ENCODE measurements at places on chromosomes 16 and 17.

GRCh38 chr17:29115961-29116803 lies 64.0 kb downstream of the MYO18A start:
- DNase-seq = no peak

DNA sequence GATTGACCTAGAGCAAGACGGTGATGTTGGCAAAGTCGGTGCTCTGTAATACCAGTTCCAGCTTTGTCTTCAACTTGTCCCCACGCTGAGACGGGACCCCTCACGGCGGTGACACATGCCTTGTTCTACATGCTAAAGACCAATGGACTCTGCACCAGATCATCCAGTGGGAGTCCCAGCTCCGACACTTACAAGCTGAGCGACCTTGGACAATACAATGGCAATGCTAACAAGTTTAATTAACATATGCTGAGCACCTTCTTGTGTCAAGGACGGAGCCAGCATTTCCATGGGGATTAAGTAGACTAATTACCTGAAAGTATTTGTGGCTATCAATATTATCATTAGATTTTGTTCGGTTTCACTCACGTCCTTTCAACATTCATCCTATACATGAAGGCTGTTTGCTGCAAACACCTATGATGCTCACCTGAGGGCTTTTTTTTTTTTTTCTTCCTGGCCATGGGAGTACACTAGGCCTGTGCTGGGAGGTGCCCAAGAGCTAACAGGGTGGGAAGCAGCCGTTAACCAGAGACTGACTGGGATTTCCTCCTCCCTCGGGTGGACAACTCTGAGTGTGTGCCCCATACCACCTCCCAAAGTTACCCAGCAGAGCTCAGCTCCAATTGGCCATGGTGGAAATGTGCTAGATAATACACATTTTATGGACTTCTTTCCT lies 308.6 kb upstream of the ZFHX3 start:
- DNase-seq = no peak

DNA sequence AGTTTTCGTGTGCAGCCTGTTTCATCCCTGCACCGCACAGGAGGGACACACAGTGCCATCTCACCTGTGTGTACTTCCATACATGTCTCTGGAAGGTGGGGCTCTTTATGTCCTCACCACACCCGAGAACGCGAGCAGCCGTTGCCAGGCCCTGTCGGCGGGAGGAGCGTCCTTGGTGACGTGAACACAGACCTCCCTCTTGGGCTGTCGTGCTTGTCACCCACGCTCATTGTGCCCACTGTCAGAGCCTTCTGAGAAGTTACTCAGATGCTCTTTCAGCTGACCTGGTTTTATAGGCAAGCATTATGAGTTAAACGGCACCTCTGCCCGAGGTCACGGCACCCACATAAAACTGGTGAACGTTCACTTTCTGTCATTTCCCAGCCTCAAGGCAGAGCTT lies 40.2 kb downstream of the ZNF750 start:
- no peak for DNase-seq

- DNase-seq = no peak
Observed at GRCh38 chr16:54928411-54929089, 2.1 kb upstream of the IRX5 start.

GRCh38 chr17:48611681-48612455 lies 1.1 kb upstream of the HOXB7 start:
- no peak for DNase-seq

DNA sequence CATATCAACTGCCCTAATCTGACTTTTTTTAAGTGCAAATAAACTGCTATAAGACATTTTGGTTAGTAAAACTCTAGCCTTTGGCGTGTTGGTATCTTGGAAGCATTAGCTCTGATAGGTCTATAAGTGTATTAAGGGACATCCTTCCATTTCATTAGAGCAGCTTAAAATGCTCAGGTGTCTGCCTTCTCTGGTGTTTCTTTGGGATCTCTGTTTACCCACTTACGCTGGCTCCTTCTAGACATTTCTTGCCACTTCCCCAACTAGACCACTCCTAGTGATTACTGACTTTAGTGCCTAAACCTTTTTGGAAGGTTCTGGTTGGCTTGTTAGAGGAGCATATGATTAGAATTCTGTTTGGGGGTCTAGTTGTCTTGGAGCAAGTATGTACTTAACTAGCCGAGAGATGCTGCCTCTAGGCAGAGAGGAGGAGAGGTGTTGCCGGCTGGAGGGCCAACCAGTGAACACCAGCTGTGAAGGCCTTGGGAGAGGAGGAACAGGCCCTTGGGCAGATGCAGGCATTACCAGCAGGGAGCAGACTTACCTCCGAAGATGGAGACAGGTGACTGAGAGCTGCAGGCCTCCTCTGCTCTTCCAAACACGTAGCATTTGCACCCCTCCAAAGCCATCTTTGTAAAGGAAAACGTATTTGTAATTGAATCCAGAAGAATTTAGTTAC lies 15.2 kb upstream of the CLEC18C start:
- no peak for DNase-seq

GRCh38 chr17:69581061-69581961 lies 166.8 kb downstream of the MAP2K6 start:
- DNase-seq = no peak

- no peak for DNase-seq
Observed at GRCh38 chr17:77802811-77803220, 155.7 kb upstream of the TNRC6C start.

DNA sequence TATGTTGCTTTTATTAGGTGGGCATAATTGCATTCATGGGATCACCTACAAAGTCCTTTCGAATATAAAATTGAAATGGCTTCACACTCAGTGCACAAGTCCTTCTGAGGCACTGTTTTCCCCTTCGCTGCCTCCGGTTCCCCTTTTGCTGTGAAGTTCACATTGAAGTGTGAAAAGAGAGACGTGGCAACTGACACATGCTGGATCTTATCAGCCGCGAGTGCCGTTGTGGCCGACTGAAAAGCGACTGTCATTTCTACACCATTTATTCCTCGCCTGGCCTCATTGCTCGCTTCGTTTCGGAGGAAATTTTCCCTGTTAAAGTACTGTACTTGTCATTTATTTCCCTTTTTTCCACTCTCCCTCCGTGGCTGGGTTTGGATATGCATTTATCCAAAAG lies 423.5 kb downstream of the MAF start:
- DNase-seq = no peak

- no peak for DNase-seq
Observed at GRCh38 chr16:22274916-22275315, 22.3 kb upstream of the POLR3E start.

DNA sequence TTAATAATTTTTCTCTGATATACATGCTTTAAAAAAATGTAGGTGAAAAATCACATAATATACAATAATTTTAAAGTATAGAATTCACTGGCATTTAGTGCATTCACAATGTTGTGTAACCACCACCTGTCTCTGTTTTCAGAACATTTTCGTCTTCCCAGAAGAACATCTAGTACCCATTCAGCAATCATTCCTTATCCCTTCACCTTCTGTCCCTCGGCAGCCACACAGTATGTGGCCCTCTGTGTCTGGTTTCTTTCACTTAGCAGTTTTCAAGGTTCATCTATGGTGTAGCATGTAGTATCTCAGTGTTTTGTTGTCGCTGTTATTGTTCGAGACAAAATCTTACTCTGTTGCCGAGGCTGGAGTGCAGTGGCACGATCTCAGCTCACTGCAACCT lies 33.6 kb downstream of the PRPSAP2 start:
- DNase-seq = no peak

DNA sequence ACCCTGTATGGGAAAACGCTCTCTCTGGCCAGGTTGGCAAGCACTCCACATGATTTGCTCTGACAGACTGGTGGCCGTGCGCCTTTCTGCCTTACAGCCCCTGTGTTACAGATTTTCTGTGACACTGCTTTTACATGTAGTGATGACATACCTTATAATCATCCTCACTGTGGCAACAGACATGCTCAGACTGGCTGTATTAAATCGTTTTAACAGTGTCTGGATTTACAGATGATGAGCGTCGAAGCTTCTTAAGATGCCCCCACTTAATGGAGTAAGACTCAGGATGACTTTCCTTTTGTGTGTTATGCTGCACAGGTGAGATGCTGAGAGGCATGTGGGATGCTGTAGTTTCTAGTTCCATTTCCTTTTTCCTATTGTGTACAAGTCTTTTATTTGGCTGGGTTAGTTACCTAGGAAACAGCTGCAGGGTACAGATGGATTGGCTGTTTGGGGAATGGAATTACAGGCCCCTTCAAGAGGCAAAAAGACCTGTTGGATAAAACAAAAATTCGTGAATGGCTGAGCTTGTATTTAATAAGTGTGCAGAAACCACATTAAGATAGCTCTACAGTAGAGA lies 20.9 kb upstream of the VWA3A start:
- no peak for DNase-seq

GRCh38 chr16:17370223-17370707 lies 100.5 kb downstream of the XYLT1 start:
- no peak for DNase-seq

DNA sequence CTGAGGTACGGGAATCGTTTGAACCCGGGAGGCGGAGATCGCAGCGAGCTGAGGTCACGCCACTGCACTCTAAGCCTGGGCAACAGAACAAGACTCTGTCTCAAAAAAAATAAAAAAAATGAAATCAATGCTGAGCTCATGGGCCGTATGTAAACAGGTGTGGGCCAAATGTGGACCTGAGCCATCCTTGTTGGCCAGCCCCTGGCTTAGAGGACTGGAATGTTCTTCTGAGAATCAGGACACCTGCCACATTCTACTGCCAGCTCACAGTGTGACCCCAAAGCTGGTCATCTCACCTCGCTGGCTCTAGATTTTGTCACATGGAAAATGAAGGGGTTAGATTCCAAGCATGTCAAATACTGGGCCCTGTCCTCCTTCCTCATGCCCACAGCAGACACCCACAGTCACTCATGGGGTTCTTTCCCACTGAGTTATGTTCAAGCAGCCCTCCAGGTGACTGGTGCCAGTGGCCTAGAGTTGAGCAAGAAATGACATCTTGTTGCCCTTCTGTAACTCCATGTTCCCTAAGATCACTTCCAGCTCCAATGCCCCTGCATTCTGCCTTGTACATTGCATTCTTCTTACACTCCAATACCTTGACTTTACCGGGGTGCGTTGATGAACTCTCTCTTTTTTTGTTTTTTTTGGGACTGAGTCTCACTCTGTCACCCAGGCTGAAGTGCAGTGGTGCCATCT lies 110.6 kb downstream of the ABCC1 start:
- no peak for DNase-seq

GRCh38 chr16:6557353-6558023 lies 775.2 kb upstream of the RBFOX1 start:
- no peak for DNase-seq

DNA sequence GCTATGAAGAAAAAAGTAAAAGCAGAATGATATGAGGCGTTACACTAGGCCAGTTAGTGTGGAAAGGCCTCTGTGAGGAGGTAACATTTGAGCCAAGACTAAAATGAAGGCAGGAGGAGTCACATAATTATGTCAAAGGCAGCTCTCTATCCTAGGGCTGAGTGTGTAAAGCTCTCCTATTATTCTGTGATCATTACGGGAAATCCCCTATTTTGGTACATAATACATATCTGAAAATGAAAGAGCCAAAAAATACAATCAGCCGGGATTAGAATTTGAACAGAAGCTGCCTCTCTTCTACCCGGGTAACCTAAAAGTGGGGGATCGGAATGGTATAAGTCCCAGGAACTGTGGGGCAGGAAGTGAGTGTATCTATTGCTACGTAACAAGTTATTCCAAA lies 27.1 kb downstream of the HEATR3 start:
- DNase-seq = no peak

- DNase-seq = no peak
Observed at GRCh38 chr16:13633391-13633861, 286.5 kb upstream of the ERCC4 start.

DNA sequence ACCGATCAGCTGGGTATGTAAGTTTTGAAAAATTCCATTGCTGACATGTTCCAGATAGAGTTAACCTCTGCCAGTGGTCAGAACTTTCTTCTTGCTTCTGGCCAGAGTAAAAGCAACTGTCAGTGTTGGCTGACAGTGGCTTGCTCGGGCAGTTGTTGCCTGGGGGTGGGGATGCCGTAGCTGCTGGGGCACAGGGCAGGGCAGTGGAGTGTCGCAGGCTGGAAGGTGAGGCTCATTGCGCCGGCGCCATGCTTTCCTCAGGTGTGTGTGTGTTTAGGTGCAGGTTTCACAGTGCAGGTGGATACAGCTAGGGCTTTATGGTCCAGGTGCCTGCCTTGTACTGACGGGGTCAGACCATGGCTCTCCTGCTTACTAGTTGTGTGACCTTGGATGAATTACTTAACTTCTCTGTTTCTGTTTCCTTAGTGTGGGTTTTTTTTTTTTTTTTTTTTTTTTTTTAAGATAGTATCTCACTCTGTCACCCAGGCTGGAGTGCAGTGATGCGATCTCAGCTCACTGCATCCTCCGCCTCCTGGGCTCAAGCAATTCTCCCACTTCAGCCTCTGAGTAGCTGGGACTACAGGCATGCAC lies 156.4 kb downstream of the SNX29 start:
- DNase-seq = no peak

DNA sequence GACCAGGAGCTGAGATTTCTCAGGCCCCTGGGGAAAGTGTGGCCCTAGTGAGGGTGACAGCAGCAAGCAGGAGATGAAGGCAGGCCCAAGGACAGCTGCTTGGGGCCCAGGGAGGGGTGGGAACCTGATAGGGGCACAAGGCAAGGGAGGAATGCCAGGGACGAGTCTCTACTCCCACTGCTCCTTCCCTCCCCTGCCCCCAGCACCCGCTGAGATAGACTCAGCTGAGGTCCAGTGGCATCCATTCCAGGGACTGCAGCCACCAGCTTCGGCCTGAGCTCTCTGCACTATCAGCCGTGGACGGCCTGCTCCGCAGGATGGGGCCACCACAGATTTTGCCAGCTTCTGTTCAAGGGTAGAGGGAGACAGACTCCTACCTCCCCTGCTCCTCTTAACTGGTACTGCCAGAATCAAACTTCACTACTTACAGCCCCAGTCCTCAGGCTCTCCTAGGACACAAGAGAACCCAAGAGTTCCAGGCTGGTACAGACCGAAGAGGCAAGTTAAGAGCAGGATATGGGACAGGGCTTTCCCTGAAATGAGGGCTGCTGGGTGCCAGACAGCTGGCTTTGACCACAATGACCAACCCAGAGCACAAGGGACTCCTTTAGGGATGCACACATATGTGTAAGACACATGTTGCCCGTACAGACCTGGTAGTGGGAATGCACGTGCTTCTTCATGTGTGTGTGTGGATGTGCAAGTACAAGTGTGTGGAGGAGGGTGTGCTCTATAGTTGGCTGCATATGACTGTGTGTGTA lies 5.5 kb downstream of the CACNB1 start:
- no peak for DNase-seq

- no peak for DNase-seq
Observed at GRCh38 chr17:7576432-7576937, 3.0 kb upstream of the CD68 start.

DNA sequence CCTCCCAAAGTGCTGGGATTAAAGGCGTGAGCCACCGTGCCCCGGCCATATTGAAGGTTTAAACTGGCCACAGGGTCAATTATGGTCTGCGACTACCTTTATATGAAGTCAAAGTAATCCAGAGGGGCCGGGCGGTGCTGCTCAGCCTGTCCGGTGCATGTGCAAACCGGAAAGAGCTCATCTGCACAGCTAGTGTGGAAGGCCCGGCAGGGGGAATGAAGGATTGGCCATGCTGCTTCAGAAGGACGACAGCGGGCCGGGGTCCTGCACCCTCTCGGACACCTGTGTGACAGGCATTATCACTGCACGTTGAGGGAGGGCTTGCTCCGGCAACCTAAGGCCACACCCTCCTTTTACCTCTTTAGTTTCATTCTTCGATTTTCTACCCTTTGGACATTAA lies 23.6 kb downstream of the TMEM204 start:
- DNase-seq = no peak

GRCh38 chr16:80993307-80993706 lies 13.4 kb downstream of the CMC2 start:
- DNase-seq = no peak
